ENCODE measurements at places on chromosomes 7 and 10. TPM values are rescaled to one million over a fixed set of nuclear protein-coding genes. Genes with fewer than 3 reads are reported as not detected.

DNA sequence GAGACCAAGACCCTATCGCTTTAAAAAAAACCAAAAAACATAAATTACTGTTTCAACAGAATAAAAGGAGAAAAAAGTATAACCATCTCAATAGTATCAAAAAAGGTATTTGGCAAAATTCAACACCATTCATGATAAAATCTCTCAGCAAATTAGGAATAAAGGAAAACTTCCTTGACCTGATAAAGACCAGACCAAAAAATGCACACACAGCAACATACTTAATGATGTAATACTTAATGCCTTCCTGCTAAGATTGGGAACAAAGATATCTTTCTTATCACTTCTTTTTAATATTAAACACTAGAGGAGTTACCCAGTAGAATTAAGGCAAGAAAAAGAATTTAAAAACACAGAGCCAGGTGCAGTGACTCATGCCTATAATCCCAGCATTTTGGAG is 79.3 kb downstream of the CNOT4 start:
- DNase-seq, result no peak

- no peak for DNase-seq
Measured at GRCh38 chr10:5683065-5683464, 1.6 kb upstream of the TASOR2 start.

GRCh38 chr7:98276241-98276761 is 5.2 kb upstream of the BRI3 start:
- DNase-seq, result no peak

DNA sequence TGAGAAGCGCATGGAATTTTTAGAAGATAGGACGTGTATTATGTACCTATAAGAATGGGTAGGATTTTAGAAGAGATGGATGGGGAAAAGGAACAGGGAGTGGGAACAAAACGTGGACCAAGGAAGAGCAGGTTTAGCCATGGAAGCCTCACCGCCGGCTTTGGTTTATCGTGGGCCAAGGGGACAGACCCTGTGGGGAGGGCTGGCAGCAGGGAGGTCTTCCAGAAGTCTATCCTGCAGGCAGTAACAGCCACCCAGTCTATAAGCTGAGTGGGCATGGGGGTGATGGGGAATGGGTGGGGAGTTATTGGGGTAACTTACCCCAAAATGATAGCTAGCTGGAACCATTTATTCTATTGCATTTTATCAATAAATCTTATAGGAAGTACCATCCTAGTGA is 44.9 kb downstream of the IKZF1 start:
- DNase-seq, result no peak

GRCh38 chr7:47446871-47447466 is 134.9 kb downstream of the TNS3 start:
- no peak for DNase-seq

DNA sequence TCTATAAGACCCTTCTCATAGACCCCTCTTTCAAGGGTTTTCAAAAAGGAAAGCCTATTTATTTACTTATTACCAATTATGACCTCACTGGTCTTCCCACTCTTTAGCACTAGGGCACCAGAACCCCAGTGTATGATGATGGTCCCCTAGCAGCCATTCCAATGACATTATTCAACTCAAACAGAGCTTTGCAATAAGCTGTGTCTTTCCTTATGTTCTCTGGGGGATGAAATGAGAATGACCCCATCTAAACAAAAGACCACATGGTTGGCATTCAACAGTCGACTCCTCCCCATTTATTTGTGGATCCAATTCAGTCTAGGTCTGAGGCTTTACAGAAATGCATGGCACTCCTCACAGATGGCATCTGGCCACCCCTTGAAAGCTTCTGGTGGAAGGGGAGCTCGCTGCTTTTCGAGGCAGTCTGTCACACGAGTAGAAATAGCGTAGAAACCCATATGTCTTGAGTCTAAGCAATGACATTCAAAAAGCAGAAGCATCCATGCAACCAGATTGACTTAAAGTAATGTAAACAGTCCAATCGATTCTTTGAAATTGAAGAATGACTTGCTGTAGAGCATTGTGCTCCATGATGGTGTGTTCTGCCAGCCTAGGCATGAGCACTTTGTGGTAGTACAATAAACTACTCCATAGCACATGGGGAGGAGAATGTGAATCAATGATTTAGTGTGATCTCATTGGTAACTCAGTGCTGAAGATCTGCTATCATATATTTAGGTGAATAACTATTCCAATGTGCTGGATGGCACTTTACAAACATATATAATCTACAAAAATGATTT is 29.8 kb downstream of the NRP1 start:
- DNase-seq, result no peak

GRCh38 chr7:155610633-155611193 is 33.7 kb upstream of the RBM33 start:
- no peak for DNase-seq

DNA sequence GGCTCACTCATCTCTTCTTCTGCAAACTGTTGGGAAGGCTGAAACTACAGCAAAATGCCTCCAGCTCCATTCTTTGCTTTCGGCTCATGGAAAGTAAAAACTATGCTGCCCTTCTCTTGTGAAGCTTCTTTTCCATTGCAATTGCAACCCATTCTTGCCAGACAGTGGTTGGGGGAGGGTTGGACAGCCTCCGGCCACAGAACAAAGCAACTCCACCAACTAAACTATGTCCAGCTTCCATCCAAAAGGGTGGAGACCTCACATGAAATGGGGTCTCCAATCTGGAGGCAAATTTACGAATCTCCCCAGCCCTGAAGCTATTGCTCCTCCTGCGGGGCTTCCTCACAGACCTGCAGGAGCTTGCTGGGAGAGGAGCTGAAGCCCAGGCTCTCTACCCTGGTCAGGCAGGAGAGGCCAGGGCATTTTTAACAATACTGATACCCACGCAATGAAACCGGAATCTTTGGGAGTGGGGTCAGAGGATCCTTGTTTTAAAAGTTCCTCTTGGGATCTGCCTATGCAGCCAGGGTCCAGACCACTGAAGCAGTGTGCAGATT is 549 bp downstream of the GPNMB start:
- no peak for DNase-seq

DNA sequence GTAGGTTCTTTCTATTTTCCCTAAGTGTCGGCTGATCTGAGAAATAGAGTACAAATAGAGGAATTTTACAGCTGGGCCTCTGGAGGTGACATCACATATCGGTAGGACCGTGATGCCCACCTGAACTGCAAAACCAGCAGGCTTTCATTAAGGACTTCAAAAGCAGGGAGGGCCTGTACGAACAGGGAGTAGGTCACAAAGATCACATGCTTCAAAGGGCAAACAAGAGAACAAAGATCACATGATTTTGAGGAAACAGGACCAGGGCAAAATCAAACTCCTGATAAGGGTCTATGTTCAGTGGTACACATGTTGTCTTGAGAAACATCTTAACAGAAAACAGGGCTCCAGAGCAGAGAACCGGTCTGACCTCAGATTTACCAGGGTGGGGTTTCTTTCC is 88.9 kb downstream of the CNNM2 start:
- no peak for DNase-seq

DNA sequence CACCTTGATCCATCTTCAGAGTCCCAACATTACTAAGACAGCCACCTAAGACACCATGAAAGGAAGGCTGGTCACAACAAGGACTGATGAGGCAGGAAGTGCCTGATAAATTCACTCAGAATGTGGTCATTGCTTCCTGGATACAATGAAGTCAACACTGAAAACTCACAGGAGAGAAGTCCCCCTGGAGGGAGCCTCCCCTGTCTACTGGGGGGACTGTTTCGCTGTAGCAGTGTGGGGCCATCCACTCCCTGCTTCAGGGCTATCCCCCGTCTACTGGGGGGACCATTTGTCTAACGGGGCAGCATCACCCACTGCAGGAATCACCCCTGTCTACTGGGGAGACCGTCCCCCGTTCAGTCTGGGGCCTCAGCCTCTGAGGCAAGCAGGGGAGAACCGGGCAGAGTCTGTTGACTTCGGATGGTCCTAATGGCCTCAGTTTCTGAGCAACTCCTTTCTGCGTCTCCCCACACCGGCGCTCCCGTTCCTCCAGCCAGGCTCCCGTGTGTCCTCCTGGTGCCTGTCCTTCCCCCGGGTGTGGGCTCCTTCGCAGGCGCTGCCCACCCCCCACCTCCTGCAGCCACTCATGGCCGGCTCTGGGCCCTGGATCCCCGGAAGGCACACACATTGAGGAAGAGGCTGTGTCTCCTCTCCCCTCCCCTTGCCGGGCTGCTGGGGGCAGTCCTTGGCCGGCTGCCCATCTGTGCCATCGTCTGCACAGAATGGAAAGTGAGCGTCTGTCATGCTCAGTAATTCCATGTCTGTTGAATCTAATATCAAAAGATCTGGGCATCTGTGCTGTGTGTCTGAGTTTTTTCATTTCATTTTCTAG is 59.9 kb upstream of the DNAJB6 start:
- DNase-seq, result no peak

GRCh38 chr7:16891338-16891737 is 9.6 kb upstream of the AGR3 start:
- no peak for DNase-seq

RBM17 gene
- 28.2 TPM for total RNA-seq

AGAP9 gene
- 1.0 TPM for total RNA-seq

KCNIP2 gene
- 2.0 TPM for total RNA-seq

EPHA1 gene
- total RNA-seq, result 21.0 TPM

PRF1 gene
- total RNA-seq, result 2.8 TPM

ASIC3 gene
- 1.0 TPM for total RNA-seq

AKR1B15 gene
- total RNA-seq, result not detected

LDB3 gene
- 0.09 TPM for total RNA-seq
